ENCODE measurements at places on chromosomes 7 and 10. TPM values are rescaled to one million over a fixed set of nuclear protein-coding genes. Genes with fewer than 3 reads are reported as not detected.
A peak's percentile ranks its signal among the peaks of the same experiment; 100 is the strongest.

ACBD7 gene
- total RNA-seq = 4.0 TPM

GPR15LG gene
- total RNA-seq = not detected

CYP2C8 gene
- total RNA-seq = 1.5 TPM

ZNF736 gene
- total RNA-seq = 16.2 TPM

- no peak for DNase-seq
Observed at GRCh38 chr7:255038-255435, 34.9 kb upstream of the FOXL3 start.

- DNase-seq = no peak
Observed at GRCh38 chr7:69047151-69047754, 551.0 kb upstream of the AUTS2 start.

DNA sequence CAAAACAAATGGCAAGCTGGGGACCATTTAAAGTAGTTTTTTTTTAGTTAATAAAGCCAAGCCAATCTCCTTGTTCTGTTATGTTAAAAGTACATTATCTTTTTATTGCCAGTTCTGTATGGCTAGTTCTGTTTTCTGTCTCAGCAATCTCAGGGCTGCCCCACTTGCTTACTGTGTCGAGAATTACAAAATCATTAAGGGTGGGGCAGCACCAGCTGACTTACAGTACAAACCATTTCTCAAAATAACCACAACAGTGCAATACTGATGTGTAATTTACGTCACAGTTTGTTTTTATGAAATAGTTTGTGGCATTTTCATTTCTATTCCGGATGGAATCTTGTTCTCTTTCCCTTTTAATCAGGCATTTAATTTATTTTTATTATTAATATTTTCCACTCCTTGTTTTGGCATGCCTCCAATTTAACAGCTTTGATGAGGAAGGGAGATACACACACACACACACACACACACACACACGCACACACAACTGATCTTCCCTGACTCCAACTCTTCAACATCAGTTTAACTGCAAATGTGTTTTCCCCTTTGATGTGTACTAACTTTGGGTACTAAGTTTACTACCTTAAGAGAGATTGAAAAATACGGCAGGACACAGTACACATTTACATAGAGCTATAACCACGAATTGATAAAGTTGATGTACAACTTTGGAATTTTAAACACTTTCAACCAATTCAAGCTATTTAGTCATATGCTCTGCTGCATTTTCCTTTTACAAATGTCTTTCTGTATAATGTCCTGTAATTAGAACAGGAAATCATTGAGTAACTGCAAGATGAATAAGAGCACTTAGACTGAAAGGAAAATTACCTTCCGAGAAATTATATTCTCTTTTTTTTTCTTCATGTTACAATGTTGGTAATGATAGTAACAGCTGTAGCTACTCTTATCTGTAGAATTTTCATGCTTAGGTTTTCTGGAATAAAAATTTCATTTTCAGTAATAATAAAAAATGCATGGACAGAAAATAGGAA, 91.5 kb downstream of the ARID5B start:
- DNase-seq = peak; percentile 44

DNA sequence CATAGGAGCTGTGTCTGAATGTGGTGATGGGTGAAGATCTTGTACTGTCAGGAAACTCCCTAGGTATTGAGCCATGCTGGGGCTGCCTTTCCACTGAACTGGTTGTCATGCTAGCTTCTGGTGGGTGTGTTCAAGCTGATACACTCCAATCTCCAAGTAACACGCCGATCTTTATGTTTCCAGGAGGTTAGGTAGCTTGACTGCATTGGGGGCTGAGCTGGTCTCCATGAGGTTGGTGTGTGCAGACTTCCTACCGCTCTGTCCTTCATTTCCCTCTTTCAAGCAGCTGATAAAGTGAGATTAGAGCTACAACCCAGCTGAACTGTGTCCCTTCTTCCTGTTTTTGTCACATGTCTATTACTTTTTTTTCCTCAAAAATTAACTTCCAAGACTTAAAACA, 265.5 kb downstream of the ANKRD30A start:
- DNase-seq = no peak

- DNase-seq = no peak
Observed at GRCh38 chr10:102744374-102745051, 765 bp downstream of the WBP1L start.

DNA sequence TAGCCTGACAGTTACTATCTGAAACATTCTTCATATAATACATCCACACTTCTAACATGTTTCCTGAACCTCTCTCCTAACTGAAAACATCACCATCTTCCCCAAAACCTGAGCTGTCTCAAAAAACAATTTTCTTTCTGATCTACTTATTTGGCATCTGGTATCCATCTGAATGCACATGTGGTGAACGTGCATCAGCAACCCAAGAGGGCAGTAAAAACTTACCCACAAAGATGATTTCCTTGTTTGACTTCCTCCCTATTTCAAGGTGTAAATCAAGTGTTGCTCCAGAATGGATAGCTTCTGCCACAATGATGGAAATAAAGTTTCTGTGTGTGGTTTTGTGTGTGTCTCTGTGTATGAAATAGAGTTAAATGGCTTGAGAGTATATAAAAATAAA, 500.4 kb downstream of the MAGI2 start:
- DNase-seq = no peak

DNA sequence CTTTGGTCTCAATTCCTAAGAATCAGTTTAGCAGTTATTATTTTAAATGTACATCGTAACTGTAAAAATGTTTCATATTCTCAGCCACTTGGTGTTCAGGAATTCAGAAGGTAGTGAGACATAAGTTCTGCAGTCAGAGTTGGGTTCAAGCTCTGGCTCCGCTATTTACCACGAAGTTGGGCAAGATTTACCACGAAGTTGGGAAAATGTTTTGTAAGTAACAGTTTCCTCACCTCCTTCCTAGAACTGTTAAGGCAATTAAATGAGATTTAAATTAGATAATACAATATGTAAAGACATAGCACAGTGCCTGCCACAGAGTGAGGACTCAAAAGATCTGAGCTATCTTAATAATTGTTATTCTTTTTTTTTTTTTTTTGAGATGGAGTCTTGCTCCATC, 16.3 kb upstream of the ABLIM1 start:
- no peak for DNase-seq

GRCh38 chr7:155618708-155619633, 25.5 kb upstream of the RBM33 start:
- peak; percentile 63 for DNase-seq

DNA sequence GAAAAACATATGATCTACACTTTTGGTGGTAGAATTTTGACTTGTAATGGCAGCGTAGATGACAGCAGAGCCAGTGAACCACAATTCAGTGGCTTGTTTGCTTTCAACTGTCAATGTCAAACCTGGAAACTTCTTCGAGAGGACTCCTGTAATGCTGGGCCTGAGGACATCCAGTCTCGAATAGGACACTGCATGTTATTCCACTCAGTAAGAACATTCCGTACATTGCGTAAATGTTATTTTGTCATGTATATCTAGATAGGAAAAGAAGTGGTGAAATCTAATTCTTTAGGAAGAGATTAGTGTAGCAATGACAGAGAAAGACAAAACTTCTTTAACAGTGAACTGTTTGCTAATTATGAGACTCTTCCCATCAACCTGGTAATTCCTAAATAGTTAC, 112.9 kb downstream of the PODXL start:
- no peak for DNase-seq

DNA sequence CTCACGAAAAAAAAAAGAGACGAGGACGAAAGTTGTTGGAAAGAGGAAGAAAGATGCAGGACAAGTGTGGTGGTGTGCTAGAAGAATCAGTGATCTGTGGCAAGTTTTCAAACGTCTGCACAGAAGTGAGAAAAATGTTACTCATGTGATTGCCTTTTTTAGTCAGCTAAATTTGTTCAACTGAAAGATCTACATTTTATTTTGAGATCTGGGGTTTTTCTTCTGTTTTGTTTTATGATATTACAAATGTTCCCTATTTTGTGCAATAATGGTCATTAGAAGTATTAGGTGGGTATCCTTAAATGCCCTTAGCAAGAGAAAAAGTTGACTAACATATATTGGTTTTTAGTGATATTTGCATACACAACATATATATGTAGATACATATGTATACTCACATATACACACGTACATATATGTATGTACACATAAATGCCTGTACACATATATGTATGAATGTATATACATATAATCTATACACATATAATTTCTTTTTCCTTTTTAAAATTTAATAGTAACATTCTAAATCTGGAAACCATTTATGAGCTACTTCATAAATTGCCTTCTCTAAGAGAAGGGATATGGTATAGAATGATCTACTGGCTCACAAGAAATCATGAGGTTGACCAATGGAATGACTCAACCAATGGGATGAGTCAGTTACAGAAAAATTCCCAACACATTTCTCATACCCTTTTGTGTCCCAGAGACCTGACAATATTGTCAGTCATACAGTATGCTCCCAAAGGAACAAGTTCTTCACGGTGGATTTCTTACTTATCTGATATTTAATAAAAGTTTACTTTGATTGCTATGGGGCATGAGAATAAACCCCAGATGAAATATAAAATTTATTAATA, 38.4 kb downstream of the SLC39A12 start:
- no peak for DNase-seq

Data from lung (tissue), 17 donors.